Progenitor cell of endocrine pancreas (in vitro differentiated cells): ENCODE measurements at places on chromosomes 6 and 20. TPM values are rescaled to one million over a fixed set of nuclear protein-coding genes. Genes with fewer than 3 reads are reported as not detected.

SAMD5 gene
- total RNA-seq, result 22.4 and 24.0 TPM in 2 replicates

IL17A gene
- total RNA-seq, result not detected in 2 replicates

CDC25B gene
- 36.7 and 37.6 TPM in 2 replicates for total RNA-seq

- H3K4me3 ChIP-seq, result no peak overlapping the region
- DNase-seq, result no peak
- H3K36me3 ChIP-seq, result peaks cover 2% of the 10 kb centered on the region
- peaks cover 30% of the 10 kb centered on the region for H3K4me1 ChIP-seq
Measured at GRCh38 chr6:25401711-25402110, 122.5 kb downstream of the CARMIL1 start.

DNA sequence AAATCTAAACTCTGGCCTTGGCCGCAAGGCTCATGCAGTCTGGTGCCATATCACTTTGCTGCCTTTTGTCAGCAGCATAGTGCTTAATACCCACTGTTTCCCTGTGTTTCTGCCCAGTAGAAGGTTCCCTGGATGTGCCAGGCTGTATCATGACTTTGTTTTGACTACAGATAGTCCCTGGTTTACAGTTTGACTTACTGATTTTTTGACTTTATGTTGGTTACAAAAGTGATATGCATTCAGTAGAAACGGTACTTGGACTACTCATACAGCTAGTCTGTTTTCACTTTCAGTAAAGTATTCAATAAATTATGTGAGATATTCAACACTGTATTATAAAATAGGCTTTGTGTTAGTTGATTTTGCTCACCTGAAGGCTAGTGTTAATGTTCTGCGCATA lies 19.0 kb downstream of the RALY start:
- H3K4me3 ChIP-seq, result no peak overlapping the region
- H3K27ac ChIP-seq, result peak overlapping the region; percentile 1
- no peaks in the 10 kb centered on the region for H3K27me3 ChIP-seq
- H3K4me1 ChIP-seq, result peaks cover 56% of the 10 kb centered on the region
- H3K36me3 ChIP-seq, result peaks cover 6% of the 10 kb centered on the region

DNA sequence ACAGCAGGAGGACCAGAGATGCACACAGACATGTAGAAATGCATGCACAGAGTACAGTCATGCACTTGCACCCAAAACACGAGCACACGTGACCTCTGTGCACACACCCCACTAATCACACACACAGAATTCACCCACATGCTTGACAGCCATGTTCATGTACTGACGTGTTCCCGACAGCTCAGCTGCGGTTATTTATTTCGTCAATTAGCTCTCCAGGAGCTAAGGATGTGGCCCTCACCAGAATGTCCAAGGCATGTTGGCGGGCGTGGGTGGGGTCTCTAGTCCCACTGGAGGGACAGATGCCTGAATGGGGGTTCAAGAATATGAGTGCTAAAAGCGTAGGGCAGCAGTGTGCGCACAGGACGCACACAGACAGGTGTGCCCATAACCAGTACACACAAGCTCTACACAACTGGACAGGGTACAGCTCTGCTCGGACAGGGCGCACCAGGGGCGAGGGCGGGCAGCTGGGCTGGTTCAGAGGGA lies 571 bp upstream of the PRPF6 start:
- H3K4me1 ChIP-seq, result peaks cover 24% of the 10 kb centered on the region
- H3K27ac ChIP-seq, result peak overlapping the region; percentile 97
- peaks cover 14% of the 10 kb centered on the region for H3K36me3 ChIP-seq
- peak overlapping the region; percentile 91 for H3K4me3 ChIP-seq

DNA sequence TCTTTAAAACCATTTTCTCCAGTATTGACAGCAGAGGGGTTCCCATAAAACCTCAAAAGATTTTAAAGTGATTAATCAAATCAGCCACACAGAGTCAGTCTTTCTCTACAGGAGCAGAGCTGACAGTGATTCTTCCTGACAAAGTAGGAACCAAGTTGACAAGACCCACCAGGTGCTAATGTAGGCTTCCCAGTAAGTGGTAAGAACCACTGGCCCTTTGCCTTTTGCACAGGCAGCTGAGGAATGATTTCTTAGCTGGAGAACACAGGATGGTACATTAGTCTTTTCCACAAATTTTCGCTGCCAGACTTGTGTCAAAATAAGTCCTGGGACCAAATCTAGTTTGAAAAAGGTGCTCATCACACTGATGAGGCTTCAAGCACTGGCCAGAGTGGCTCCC lies 95.8 kb downstream of the ARMC2 start:
- no peak overlapping the region for H3K4me3 ChIP-seq
- DNase-seq, result no peak
- no peak overlapping the region for H3K27ac ChIP-seq
- H3K36me3 ChIP-seq, result no peaks in the 10 kb centered on the region
- peaks cover 15% of the 10 kb centered on the region for H3K27me3 ChIP-seq

- DNase-seq, result no peak
- no peak overlapping the region for H3K4me3 ChIP-seq
- H3K36me3 ChIP-seq, result no peaks in the 10 kb centered on the region
- no peak overlapping the region for H3K27ac ChIP-seq
- H3K27me3 ChIP-seq, result peaks cover 2% of the 10 kb centered on the region
Measured at GRCh38 chr6:84685983-84686584, 78.3 kb downstream of the TBX18 start.
